Stimulated activated naive CD4-positive, alpha-beta T cell treated with Interleukin-2 at 50 U/mL for 16 hours (primary cell): ENCODE measurements at places on chromosomes 16 and 17.

DNA sequence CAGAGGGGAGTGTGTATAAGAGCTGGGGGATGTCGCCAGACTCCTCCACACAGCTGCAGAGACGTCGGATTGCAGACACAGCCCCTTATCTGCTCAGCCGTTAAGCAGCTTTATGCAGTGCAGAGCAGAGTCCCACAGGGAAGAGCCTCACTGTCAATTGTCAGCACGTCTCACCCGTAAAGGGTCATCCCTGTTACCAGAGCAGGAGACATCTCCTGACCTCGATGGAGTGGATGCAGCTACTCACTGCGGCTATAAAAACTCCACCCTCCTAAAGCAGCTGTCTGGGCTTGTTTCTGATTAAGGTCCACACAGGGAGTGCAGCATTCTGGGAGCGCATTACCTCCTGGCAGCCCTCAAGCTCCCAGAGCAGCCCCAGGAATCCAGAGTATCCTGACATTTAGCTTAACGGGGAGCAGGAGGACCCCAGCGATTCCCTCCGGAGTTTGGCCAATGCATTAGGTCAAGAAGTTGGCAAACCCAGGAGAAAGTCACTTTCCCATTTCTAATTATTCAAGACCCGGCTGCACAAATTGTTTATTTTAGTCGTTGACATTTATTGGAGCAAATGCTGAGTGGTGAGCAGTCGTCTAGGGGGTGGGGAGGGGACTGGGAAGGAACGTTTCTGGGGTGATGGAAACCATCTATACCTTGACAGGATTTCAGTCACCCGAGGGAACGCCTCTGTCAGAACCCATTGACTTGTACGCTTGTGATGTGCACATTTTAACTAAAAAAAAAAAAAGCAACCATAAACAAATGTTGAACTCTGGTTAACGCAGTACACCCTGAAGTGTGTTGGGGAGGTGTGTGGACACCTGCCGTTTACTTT is 100.0 kb upstream of the ZNF469 start:
- DNase-seq: no peak

- DNase-seq: no peak
Observed at GRCh38 chr16:88772871-88773811, 11.9 kb downstream of the PIEZO1 start.

DNA sequence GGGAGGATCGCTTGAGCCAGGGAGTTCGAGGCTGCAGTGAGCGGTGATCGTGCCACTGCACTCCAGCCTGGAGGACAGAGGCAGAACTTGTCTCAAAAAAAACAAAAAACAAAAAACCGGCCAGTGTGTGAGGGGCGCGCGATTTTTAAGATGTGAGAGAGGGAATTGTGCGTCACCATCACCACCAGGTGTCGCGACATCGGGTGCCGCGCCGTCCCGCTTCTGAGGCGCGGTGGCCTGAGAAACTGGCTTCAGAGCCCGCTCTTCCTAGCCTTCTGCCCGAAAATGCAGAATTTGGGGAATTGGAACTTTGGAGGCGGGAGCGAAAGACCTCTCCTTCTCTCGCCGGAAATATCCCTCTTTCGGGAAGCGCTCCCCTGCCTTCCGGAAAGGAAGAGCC is 524.8 kb downstream of the KCNJ18 start:
- DNase-seq: no peak

- no peak for DNase-seq
Observed at GRCh38 chr16:86103320-86103719, 204.4 kb downstream of the IRF8 start.

DNA sequence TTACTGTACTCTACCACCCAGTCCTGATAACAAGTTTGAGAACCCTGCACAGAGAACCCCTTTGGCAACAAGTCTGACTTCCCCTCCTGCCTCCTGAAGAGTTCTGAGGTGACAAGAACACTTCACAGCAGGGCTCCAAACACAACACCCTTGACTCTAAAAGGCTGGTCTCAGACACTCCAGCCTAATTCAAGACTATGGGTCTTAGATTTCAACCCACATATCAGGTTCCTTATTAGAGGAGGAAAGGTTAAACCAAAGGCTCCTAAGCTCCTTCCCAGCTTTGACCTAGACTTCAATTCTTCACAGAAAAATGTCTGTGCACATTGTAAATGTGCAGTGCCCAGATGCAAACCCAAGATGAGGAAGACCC is 23.0 kb downstream of the RANBP10 start:
- DNase-seq: no peak

- no peak for DNase-seq
Observed at GRCh38 chr17:9308069-9308468, 267.6 kb downstream of the STX8 start.

GRCh38 chr16:57134982-57135381 is 42.6 kb downstream of the CPNE2 start:
- DNase-seq: no peak

- no peak for DNase-seq
Observed at GRCh38 chr16:78925083-78925767, 675.3 kb downstream of the MAF start.

DNA sequence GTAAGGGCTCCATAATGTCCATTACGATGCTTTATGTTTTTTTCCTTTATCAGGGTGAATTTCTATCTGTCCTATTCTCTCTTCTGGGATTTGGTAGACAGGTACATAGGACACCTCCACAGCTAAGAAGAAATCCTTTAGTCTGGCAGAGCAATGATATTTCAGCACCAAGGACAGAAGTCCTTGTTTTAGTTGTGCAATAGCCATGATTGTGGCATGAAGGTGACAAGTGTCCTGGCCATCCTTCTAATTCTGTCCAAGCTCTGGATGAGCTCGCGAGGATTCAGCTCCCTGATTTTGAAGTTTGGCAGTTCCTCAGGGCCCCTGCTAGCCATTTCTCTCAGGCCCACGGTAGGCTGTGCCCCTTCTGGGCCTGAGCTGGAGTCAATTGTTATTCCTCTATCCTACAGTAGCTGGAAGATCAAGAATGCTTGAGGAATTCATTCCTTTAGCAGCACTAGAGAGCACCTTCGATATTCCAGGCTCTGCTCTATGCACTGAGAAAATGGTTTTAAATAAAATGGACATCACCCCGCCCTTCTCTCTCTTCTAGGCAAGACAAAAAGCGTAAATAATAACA is 320.8 kb downstream of the XYLT1 start:
- no peak for DNase-seq

DNA sequence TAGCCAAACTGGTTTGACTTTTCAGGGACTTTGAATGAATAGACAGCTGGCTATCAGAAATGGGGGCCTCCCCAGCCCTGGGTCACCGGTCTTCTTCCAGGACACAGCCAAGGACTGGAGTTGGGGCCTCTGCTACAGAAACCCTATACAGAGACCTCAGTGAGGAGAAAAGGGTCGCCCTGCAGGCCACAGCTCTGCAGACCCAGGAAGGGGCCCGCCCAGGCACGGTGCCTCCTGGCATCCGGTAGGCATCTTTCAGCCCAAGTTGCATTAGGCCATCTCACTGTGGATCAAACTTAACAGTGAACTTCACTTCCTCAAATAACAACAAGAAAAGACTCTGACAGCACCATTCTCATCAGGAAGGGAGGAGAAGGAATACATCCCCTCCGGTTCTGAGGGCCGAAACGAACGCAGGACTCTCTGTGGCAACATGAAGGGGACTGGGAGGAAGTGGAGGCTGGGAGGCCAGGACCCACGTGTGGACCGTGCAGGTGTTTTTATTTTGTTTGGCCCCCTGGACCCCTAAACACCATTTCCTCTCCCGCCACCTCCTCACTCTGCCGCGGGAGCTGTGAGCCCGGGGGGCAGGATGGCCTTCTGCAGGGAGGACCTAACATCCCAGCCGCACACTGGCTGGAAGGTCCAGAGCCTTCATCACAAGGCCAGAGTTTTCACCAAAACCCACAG is 7.2 kb downstream of the SLC38A10 start:
- DNase-seq: no peak
